ENCODE measurements at places on chromosomes 12 and 14. TPM values are rescaled to one million over a fixed set of nuclear protein-coding genes. Genes with fewer than 3 reads are reported as not detected.
A peak's percentile ranks its signal among the peaks of the same experiment; 100 is the strongest.

LMNTD1 gene
- total RNA-seq: not detected

DNA sequence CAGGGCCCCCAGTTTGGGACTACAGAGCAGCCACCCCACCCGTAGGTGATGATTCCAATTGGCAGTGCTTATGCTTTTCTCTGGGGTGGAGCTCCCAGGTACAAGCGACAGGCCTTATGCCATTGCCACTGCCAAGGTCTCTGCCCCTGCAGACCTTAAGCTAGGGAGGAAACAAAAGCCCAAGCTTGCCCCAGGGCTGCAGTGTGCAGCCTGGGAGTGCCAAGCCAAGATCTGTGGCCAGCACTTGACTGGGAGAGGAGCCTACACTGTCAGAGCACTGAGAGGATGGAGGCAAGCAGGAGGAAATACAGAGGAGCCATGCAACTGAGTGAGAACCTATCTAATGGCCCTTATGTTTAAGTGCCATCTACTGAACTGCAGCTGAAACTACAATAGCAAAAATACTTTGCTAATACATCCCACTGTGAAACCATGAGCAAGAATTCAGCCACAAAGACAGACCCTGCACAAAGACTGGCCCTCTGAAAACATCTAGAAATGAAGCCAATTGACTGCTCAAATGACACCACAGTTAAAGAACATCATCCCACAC is 17.7 kb upstream of the ASCL1 start:
- no peak overlapping the region for H3K4me3 ChIP-seq
- no peaks in the 10 kb centered on the region for H3K27me3 ChIP-seq
- no peaks in the 10 kb centered on the region for H3K4me1 ChIP-seq
- no peak for DNase-seq

DNA sequence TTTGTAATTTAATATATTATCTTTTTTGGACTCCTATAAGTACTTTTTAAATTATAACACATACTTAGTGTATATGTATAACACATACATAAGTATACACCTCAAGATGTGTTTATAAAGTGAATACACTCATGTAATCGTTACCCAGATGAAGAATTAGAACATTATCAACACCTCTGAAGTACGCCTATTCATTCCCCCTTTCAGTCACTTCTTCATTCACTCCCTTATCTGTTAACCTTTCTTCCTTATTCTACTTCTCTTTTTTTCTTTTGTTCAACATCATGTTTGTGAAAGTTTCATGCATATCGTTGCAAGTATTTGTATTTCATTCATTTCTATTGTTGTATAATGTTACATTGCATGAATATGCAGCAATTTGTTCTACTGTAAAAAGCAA is 98.5 kb downstream of the ARID2 start:
- no peaks in the 10 kb centered on the region for H3K36me3 ChIP-seq
- DNase-seq: no peak
- no peak overlapping the region for H3K4me3 ChIP-seq
- H3K27ac ChIP-seq: no peak overlapping the region

HOXC4 gene
- total RNA-seq: 2.4 TPM

DNA sequence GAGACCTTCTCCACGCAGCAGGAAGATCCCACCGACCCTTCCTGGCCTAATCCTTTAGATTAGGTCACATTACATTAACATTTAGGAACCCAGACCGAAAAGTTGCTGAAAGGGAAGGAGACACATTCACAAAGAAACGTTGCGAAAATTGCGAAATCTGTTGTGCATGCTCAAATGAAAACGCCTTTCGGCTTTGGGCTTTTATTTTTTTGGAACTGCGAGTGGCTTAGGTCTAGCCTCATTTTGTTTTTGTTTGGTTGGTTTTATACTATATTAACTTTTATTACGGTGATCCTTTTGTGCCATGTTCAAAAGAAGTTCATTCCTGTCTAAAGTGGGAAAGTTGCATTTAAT is 1.5 kb downstream of the MYF6 start:
- peak overlapping the region; percentile 76 for H3K4me3 ChIP-seq
- H3K36me3 ChIP-seq: no peaks in the 10 kb centered on the region
- H3K27me3 ChIP-seq: no peaks in the 10 kb centered on the region
- DNase-seq: no peak

NPFF gene
- total RNA-seq: not detected

- H3K4me3 ChIP-seq: no peak overlapping the region
- H3K27me3 ChIP-seq: no peaks in the 10 kb centered on the region
- no peaks in the 10 kb centered on the region for H3K36me3 ChIP-seq
- H3K4me1 ChIP-seq: no peaks in the 10 kb centered on the region
- H3K27ac ChIP-seq: no peak overlapping the region
- DNase-seq: no peak
Measured at GRCh38 chr12:77218278-77218677, 152.9 kb upstream of the E2F7 start.

DNA sequence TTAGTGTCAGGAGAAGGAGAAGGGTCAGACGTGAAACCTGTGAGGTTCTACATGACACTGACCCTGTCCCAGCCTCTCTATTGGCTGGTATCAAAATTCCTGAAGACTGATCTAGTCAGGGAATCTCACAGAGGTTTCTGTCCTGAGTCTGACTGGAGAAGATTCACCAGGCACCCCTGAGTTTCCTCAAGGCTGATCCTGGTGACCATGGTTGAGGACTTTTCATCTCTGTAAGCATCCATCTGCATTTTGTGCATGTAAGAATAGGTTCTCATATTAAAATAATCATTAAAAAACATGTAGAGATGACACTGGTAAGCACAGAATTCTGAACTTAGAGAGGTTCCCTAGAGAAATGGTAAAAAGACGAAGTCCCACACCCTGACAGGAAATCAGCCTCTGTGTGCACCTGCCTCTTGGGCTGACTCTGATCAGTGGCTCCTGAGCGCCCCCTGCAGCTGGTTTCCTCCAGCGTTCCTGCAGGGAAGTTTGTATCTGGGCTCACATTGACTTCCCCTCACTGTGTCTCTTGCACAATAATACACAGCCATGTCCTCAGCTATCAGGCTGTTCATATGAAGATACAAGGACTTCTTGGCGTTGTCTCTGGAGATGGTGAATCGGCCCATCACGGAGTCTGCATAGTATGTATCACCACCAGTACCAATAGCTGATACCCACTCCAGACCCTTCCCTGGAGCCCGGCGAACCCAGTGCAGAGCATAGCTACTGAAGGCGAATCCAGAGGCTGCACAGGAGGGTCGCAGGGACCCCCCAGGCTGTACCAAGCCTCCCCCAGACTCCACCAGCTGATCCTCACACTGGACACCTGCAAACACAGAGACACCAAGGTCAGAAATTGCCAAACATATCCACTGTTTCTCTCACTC is 991.9 kb downstream of the TMEM121 start:
- no peak overlapping the region for H3K4me3 ChIP-seq
- no peaks in the 10 kb centered on the region for H3K27me3 ChIP-seq
- DNase-seq: peak; percentile 55
- no peak overlapping the region for H3K27ac ChIP-seq
